ENCODE measurements at places on chromosomes 7 and 10. TPM values are rescaled to one million over a fixed set of nuclear protein-coding genes. Genes with fewer than 3 reads are reported as not detected.

Gene SPDYE2
- polyA plus RNA-seq, result 0.05 TPM

Gene LRRD1
- polyA plus RNA-seq, result not detected

Gene NPC1L1
- 0.07 TPM for polyA plus RNA-seq

Gene CUBN
- polyA plus RNA-seq, result 0.22 TPM

Gene KAZALD1
- polyA plus RNA-seq, result 0.81 TPM

Gene C10orf62
- 0.10 TPM for polyA plus RNA-seq

Gene BAZ1B
- polyA plus RNA-seq, result 11.8 TPM

Gene GPR141
- polyA plus RNA-seq, result 0.20 TPM

Gene PTF1A
- not detected for polyA plus RNA-seq

Gene AUTS2
- 15.6 TPM for polyA plus RNA-seq

Gene EVX1
- polyA plus RNA-seq, result not detected

Gene KLF14
- not detected for polyA plus RNA-seq

Gene GNGT1
- polyA plus RNA-seq, result not detected

Gene PDK4
- polyA plus RNA-seq, result 31.7 TPM

Gene SEMA3D
- 0.08 TPM for polyA plus RNA-seq

Gene C7orf57
- polyA plus RNA-seq, result 0.80 TPM

Gene HECW1
- 0.47 TPM for polyA plus RNA-seq

Gene ARHGEF5
- 22.1 TPM for polyA plus RNA-seq

Gene SPDYE9
- not detected for polyA plus RNA-seq

Gene CYP2C8
- 0.02 TPM for polyA plus RNA-seq

Gene TEX47
- not detected for polyA plus RNA-seq

Gene EPHB4
- polyA plus RNA-seq, result 12.8 TPM

Gene PIP
- polyA plus RNA-seq, result not detected

Gene MDFIC
- 9.8 TPM for polyA plus RNA-seq

Gene CLRN3
- polyA plus RNA-seq, result not detected

Gene SLIT1
- 0.02 TPM for polyA plus RNA-seq

Gene GJC3
- not detected for polyA plus RNA-seq

Gene PSD
- polyA plus RNA-seq, result 2.1 TPM

Gene LIPM
- polyA plus RNA-seq, result not detected

Gene PRSS58
- polyA plus RNA-seq, result not detected

Gene OR2A42
- polyA plus RNA-seq, result not detected

Gene TUBAL3
- 0.05 TPM for polyA plus RNA-seq

Gene RASA4B
- 4.6 TPM for polyA plus RNA-seq
